ENCODE measurements at places on chromosomes 6 and 20.

- DNase-seq, result no peak
Measured at GRCh38 chr6:11043378-11043960, 636 bp downstream of the ELOVL2 start.

- DNase-seq, result no peak
Measured at GRCh38 chr6:107061125-107062020, 33.4 kb downstream of the MTRES1 start.

DNA sequence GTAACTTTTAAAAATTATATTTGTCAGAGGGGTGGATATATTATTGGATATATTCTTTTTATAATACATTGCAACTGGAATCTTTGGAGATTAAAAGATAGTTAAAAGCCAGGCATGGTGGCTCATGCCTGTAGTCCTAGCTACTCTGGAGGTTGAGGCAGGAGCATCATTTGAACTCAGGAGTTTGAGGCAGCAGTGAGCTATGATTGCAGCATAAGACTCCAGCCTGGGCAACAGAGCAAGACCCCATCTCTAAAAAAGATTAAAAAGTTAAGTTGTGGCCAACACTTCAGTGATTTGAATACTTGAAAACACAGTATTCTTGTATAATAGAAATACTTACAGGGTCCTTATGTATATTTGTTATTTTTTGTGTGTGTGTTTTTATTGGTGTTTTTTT lies 15.2 kb downstream of the MAPRE1 start:
- DNase-seq, result no peak

DNA sequence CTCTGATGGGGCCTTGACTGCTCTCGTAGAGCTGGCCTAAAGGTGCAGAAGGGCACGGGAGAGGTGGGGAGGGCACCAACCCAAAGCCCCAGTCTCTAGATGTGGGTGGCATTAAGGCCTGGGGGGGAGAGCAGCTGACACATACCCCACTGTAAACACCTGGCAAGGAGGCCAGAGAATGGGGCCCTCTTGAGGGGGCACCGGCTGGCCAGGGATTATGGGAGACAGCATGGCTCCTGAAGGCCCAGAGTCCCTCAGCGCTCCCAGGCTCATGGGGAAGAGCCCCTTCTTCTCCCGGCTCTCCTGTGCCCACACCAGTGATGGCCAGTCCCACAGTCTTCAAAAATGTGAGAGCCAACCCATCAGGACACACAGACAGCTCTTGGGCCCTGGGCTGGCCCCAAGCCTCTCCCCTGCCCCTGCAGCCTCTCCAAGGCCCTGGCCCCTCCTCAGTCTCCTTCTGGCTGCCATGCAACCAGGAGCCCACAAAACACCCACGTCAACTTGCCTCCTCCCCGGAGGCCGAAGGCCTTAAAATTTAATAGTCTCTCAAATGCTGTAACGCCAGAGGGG lies 58.2 kb upstream of the FOXP4 start:
- DNase-seq, result no peak

GRCh38 chr6:54327631-54328030 lies 19.4 kb downstream of the TINAG start:
- no peak for DNase-seq

- DNase-seq, result no peak
Measured at GRCh38 chr6:144307880-144308279, 22.7 kb downstream of the UTRN start.

All from T-cell (primary cell).